NCI-H510A (cell line): ENCODE measurements at places on chromosomes 5 and 9.
A peak's percentile ranks its signal among the peaks of the same experiment; 100 is the strongest.

DNA sequence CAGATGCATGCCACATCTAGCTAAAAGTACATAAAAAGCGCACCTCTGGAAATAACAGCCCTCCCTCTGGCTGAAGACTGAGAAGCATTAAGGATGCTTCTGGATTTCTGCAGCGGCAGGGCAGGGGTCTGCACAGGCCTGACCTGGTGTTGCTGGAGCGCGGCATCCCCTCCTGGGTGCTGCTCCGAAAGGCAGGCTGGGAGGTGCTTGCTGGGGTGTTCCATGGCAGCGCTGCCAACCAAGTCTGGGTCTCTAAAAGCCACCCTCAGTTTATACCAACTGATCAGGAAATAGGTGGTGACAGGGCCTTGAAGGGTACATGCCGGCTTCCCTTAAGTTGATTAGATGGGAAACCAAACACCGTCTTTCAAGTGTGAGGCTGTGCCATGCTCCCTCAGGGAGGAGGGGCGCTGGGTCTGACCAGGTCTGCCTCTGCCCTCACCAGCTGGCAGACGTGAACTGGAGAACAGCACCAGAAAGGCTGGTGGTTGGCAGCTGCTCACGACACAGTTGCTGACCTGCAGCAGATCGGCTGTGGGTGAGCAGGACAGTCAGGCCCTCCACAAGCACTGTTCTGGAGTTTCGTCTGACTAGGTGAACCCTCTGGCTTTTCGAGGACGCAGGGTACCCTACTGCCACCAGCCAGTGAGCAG, 81.6 kb downstream of the DAP start:
- DNase-seq = no peak

DNA sequence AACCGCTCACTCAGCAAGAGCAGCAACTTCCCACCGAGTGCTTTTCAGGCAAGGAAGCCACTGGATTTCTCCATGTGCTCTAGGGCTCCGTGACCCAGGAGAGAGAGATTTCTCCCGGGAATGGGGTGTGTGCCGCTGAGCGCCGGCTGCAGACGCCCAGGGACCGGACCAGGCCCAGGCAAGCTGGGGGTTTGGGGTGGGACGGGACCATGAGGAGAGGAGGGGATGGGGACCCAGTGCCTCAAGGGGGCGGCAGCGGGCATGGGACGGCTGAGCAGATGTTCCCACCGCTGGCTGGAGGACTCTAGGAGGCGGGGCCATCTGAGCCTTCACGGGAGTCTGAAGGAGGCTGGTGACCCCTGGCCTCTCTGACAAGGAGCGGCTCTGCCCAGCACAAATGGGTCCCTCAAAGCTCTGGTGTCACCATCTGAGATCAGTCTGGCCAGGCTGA, 8.5 kb downstream of the LCN9 start:
- no peak for DNase-seq

- no peak for DNase-seq
Observed at GRCh38 chr9:112699230-112699629, 18.7 kb downstream of the INIP start.

GRCh38 chr9:1404940-1405339, 354.8 kb downstream of the DMRT2 start:
- DNase-seq = peak; percentile 27

- no peak for DNase-seq
Observed at GRCh38 chr5:131814990-131815389, 18.2 kb upstream of the FNIP1 start.

GRCh38 chr9:137156567-137157375, 13.1 kb downstream of the LRRC26 start:
- DNase-seq = no peak

DNA sequence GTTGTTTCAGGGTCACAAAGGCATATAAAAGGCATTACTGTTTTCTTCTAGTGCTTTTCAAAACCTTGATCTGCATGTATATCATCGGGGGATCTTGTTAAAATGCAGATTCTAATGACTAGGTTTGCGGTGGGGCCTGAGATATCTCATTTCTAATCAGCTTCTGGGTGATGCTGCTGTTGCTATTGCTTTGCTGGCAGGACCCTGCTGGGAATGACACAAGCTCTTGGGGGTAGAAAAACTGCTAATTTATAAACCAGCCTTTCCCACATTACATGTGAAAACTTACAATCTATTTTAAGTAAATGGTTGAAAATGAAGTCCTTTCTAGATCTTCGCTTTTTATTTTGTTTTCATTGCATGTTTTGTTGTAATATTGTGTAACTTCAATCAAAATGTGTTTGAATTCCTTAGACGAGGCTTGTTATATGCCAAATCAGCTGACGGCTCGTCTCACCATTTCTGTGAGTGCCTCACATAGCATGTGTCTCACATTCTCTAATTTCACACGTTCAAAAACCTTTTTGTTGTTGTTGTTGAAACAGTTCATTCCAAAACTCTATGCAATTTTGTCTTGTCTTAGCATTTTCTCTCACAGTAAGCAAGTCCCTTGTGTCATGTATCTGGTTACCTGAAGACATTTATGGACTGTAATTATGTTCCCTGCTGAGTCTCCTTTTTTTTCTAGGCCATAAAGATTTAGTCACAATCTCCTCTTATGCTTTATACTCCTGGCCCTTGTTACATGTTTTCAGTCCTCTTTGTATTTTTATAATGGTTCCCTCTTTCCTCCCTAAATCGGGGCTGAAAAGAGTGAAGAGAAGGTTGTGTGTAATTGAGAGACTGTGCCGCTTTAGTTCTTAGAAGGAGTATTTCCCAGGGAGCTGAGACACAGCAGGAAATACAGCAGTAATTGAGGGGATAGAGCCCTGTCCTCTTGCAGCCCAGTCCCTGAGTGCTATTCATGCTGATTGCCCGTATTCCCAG, 521.0 kb upstream of the SEMA6A start:
- no peak for DNase-seq

DNA sequence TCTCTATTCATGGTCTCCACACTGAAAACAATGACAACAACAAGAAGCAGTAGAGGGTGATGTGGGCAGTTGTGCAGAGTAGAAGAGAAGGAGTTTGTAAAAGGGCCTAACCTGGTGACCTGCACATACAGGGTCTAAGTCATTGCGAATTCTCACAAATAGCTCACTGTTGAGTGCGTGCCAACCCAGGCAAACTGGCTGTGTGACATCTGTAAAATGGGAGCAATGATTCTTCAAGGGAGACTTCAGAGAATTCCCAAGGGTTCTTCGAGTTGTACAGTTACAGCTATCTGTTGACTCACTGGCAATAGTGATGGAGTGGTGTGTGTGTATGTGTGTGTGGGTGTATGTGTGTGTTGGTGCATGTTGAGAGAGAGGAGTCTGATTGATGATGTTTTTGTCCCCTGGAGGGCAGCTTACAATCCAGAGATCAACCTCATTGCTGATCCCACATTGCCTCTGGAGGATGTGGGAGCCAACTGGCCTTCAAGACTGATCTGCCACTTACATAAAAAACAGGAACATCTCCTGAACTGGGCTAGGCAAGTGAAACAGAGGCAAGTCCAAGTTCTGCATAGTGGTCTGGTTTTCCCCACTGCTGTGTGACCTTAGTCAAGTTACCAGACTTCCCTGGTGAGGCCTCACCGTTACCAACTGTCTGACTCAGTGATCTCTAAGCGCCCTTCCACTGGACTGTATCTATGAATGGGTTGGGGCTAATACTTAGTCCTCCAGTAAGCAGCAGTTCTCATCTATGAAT, 3.2 kb downstream of the FAT2 start:
- DNase-seq = no peak

DNA sequence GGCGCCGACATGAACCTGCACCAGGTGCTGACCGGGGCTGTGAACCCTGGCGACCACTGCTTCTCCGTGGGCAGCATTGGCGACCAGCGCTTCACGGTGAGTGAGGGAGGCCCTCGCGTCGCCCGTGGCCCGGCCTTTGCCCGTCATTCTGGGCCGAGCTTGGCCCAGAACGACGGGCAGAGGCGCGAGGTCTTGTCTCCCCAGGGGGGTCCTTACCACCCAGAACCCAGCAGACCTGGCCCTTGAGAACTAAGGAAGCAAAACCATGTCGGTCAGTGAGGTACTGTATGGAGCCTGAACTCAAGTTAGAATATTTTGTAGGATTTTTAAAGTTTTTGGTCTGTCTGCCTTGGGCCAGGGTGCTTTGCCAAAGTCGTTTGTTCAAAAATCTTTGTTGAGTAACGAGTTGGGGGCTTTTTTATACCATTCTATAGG, 691 bp downstream of the DMXL1 start:
- DNase-seq = no peak

DNA sequence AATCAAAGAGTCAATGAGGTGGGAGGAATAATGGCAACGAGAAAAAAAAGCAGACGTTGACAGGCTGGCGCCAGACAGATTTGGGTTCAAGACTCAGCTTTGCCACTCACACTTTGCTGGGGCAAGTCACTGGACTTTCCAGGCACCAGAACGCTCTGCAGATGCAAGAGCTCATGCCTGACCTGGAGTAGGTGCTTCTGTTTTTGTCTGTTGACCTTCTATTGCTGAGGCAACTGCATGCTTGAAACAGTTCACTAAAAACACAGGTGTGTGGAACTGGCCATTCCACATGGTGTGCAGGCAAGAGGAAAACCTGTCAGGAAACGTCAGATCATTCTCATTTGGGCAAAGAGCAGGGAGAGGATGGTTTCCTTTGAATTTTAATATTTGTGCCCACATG, 161.2 kb upstream of the SMIM23 start:
- DNase-seq = no peak

DNA sequence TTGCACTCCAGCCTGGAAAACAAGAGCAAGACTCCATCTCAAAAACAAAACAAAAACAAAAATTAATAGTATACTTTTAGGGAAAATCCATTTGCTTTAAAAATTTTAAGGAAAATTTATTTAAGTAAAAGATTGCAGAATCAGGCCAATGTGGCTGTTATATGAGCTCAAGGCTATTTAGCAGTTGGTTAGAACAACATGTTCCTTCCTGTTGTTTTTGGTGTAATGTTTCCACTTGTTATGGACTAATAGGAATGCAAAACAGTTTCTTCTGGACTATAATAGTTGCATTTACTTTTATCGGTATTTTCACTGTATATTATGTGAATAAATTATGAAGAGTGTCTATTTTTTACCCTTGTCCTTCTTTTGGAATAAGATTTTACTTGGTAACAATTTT, 3.0 kb upstream of the CDC42SE2 start:
- no peak for DNase-seq

DNA sequence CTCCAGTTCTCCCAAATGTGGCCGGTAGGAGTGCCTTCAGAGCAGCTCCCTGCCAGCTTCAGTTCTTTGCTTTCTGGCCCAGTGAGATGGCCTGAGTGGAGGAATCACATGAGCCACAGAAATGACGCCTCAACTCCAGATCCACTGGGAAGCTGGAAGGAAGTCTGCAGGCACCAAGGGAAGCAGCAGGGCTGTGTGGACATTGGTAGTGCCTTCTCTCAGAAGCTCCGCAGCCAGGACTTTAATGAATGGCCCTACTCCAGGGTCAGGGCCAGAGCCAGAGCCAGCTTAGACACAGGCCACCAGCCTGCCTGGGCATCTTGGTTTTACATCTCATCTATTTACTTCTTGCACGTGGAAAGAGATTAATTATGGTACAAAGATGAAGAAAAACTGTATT, 12.0 kb upstream of the PSMB7 start:
- no peak for DNase-seq

DNA sequence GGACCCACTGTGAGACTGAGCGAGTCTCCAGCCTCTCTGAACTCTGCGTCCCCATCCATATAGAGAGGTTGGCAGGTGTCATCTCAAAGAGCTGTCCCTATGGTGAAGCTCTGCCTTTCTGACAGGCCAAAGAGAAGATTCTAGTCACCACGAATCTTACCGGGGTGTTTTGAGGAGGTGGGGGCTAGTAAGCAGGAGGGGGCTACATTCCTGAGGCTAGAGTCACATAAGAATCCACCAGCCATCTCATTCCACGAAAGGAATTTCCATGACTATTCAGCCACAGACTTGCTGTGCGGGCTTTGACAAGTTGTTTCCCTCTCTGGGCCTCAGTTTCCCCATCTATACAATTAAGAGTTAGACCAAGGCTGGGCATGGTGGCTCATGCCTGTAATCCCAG, 16.3 kb downstream of the PDGFRB start:
- DNase-seq = no peak

- no peak for DNase-seq
Observed at GRCh38 chr5:119276978-119277377, 78.8 kb upstream of the TNFAIP8 start.
